ENCODE measurements at places on chromosomes 3 and 15.

DNA sequence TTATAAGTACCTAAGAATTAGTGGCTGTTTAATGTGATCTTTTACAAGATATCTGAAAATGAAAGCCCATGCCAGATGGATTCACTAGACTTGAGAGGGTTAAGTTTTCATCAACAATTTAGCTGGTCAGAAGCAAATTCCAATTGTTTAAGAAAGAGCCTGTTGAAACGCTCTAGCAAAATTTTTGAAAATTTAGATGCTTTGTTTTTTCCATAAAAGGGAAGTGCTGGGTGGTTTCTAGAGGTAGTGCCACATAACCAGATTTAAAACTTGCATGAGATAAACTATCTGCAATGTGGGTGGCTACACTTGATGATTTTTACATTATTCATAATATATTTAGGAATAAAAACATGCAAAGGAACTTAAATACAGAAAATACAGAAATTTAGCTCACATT lies 48.5 kb upstream of the SKIL start:
- no peak for DNase-seq

DNA sequence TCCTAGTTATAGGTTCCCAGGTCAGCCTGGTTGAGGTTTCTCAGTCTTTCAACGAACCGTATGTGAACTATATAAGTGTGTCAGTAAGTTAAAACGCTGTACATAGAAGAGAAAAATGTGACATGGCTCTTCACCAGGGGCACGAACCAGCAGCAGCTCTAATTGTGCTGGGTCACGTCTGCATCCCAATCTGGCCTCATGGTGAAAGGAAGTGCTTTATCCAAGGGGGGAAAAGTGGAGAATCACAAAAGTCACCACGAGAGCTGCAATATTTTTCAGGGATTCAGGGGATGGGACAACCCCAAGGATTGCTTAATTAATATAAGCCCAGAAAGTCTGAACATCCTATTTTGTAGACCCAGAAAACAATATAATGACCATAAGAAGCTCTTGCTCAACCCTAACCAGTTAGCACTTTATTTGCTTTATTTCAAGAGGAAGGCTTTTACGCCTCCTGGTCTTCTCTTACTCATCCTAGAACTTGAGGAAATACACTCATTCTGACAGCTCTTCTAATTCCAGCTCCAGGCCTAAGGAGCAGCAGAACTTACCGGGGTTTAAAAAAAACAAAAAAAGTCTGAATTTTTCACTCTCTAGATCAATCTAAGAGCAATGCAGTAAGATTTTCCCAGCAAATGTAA lies 16.5 kb downstream of the ANXA2 start:
- no peak for DNase-seq

- DNase-seq, result no peak
Measured at GRCh38 chr3:33231756-33232465, 13.3 kb upstream of the SUSD5 start.

GRCh38 chr15:69086427-69087204 lies 72.1 kb downstream of the NOX5 start:
- no peak for DNase-seq

- DNase-seq, result no peak
Measured at GRCh38 chr3:106457281-106458180, 588.7 kb upstream of the CBLB start.

- no peak for DNase-seq
Measured at GRCh38 chr3:14849638-14850230, 31.0 kb downstream of the FGD5 start.

DNA sequence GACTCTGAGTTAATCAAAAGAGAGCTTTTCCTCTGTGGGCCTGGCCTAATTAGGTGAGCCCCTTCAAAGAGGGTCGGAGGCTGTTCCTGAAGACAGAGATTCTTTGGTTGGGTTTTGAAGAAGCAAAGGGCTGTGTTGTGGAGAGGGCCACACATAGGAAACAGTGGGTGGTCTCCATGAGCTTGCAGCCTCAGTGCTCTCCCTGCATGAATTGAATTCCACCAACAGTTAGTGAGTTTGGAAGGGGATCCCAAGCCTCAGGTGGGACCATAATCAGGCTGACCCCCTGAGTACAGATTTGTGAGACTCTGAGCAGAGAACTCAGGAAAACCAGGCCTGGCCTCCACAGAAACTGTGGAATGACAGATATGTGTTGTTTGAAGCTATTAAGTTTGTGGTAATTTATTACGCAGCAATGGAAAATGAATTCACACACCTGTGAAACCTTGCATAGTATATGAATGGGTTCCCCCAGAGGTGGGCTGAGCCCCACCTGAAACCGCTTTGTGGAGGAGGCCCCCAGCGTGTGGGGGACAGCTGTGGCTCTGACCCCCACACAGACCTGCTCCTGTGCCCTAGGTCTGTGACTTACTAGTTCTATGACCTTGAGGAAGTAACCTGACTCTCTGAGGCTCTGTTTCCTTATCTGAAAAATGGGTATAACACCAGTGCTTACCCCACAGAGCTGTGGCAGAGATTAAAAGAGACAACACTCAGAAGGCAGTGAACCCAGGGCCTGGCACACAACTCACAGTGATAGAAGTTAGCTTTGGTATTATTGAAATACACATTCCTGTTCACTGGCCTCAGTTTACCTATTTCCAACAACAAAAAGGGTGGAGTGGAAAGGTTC lies 431.3 kb downstream of the FOXP1 start:
- DNase-seq, result no peak

DNA sequence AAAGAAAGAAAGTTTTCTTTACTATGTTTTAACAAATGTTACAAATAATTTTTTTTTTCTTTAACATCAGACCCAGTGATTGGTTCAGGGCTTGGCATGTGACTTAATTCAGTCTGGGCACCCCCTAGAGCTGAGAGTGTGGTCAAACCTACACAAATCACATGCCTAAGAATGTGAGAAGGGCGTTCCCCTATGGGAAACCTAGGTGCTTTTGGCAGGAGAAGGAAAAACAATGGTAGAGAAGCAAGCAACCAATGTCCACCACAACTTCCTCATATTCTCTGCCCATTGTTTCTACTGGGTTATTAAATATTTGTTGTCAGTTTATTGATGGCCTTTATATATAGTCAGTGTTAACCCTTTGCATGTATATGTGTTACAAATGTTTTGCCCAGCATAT lies 21.4 kb upstream of the PIAS1 start:
- DNase-seq, result no peak
